T-cell (primary cell): ENCODE measurements at places on chromosomes 1 and 21.

DNA sequence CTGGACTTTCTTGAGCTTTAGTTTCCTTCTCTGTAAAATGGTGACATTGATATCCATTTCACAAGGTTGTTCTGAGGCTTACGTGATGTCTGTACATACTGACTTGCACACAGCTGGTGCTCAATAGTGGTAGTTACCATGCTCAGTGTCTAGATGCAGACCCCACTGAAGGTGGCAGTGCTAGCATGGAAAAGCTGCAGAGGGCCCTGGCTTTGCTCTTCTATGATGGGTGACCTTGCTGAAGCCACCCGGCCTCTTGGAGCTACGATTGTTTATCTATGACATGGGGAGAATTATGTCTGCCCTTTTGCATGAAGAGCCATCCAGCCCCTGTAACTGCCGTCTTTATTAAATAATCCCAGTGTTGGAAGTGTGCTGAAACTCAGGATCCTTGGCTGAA, 131.8 kb downstream of the PLXNA2 start:
- no peaks in the 10 kb centered on the region for H3K4me1 ChIP-seq
- H3K36me3 ChIP-seq = no peaks in the 10 kb centered on the region
- no peak overlapping the region for H3K27ac ChIP-seq
- H3K4me3 ChIP-seq = no peak overlapping the region
- H3K27me3 ChIP-seq = no peaks in the 10 kb centered on the region
- no peak for DNase-seq

DNA sequence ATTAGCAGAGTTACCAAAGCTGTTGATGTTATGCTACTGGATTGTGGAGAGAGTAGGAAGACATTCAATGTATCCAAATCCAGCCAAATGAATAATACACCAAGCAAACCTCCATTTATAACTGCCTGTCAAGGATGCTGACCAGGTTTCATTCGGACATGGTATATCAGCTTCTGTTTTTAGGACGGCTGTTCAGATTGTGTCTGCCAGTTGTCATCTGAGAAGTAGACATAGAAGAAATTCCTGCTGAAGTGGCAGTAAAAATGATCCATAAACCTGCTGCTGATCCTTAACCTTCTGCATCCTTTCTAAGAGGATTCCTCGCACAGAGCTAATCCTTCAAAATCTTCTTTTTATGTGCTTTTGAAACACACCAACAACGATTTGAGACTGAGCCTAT, 663.6 kb upstream of the PLXNA2 start:
- H3K27me3 ChIP-seq = no peaks in the 10 kb centered on the region
- no peak for DNase-seq
- H3K36me3 ChIP-seq = no peaks in the 10 kb centered on the region
- H3K4me1 ChIP-seq = no peaks in the 10 kb centered on the region
- no peak overlapping the region for H3K4me3 ChIP-seq
- H3K27ac ChIP-seq = no peak overlapping the region

DNA sequence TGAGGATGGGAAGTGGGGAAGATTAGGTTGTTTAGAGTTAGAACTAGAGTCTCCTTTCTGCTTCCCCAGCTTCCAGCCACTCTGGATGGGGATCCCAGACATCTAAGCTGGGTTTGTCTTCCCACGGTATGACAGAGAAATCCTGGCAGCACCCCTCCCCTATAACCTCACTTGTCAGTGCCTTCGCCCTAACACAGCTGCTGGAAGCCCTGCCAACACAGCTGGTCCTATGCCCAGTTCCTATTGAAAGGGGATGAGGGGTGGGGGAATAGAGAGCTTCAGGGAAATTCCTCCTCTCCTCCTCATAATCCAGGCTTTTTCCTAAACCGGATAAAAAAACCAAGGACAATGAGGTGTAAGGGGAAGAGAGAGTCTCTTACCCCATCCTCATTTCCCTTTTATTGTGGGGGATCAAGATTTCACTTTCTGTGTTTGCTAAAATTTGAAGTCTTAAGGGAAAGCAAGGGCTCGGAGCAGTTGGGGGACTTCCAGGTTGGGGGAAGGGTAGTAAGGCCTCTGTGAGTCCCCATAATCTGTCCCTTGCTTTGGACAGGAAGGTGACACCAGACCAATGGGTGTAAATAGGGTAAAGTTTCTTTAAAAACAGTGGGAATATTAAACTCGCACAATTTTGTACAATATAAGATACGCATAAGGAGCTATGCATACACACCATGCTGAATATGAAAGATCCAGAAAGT, 590 bp downstream of the TMOD4 start:
- DNase-seq = no peak
- H3K4me3 ChIP-seq = no peak overlapping the region
- H3K4me1 ChIP-seq = no peaks in the 10 kb centered on the region

DNA sequence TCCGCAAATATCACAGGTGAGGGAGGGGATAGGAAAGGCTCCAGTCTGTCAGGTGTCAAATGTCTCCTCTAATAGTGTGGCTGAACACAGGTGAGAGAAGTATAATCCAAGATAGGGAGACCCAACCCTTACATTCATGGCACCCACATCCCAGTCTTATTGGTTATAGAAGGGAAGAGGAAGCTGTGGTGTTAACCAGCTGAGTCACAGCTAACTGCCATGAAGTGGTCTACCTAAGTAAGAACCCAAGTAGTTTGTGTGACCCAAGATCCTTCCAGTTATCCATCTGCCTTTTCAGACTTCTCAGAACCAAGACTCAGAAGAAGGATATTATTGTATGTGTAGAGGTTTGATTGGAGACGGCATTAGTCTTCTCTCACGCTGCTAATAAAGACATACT, 37.1 kb downstream of the DDAH1 start:
- H3K27ac ChIP-seq = no peak overlapping the region
- H3K4me1 ChIP-seq = no peaks in the 10 kb centered on the region
- no peaks in the 10 kb centered on the region for H3K36me3 ChIP-seq
- no peaks in the 10 kb centered on the region for H3K27me3 ChIP-seq
- DNase-seq = no peak

- H3K27me3 ChIP-seq = peaks cover 27% of the 10 kb centered on the region
- H3K4me1 ChIP-seq = peaks cover 72% of the 10 kb centered on the region
- H3K27ac ChIP-seq = peak overlapping the region; percentile 76
- no peak for DNase-seq
Measured at GRCh38 chr1:200869753-200870391, 2.9 kb upstream of the GPR25 start.

DNA sequence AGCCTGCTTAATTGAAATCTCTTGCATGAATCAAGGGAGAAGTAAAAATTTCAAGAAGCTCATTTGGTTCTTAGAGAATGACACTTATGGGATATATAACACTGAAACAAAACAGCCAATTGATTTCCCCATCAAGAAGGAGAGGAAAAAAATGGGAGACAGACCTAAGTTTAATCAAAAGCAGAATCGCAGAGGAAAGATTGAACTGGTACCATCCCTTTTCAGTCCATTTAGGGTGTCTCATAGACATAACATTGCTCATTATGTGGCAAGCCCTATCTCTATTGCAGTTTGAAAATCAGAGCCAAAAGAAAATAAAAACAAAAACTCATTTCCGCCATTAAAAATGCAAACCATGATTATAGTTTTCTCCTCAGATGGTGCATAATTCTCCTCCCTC, 119.6 kb downstream of the AK5 start:
- no peaks in the 10 kb centered on the region for H3K4me1 ChIP-seq
- DNase-seq = no peak
- H3K36me3 ChIP-seq = no peaks in the 10 kb centered on the region
- no peak overlapping the region for H3K4me3 ChIP-seq

DNA sequence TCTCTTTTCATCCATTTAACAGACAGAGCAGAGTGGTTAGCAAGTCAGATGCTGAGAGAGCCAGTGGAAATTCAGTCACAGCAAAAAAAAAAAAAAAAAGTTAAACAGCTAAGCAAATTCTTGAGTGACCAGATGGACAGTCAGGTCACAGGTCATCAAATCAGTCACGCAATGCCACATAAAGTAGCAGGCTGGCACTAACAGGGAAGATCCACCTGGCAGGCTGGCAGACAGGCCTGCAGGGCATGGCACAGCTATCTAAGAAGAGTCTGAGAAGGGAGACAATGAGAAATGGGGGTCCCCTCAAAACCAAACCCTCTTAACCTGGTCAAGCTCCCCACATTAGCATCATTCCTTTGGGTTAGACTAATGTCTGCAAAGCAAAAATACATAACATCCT, 371.9 kb downstream of the TTLL7 start:
- H3K27me3 ChIP-seq = no peaks in the 10 kb centered on the region
- H3K36me3 ChIP-seq = no peaks in the 10 kb centered on the region
- no peak for DNase-seq
- H3K4me3 ChIP-seq = no peak overlapping the region
- no peaks in the 10 kb centered on the region for H3K4me1 ChIP-seq

- H3K27ac ChIP-seq = no peak overlapping the region
- H3K27me3 ChIP-seq = no peaks in the 10 kb centered on the region
- DNase-seq = no peak
- peaks cover 11% of the 10 kb centered on the region for H3K36me3 ChIP-seq
Measured at GRCh38 chr1:163296504-163297263, 25.1 kb upstream of the NUF2 start.

DNA sequence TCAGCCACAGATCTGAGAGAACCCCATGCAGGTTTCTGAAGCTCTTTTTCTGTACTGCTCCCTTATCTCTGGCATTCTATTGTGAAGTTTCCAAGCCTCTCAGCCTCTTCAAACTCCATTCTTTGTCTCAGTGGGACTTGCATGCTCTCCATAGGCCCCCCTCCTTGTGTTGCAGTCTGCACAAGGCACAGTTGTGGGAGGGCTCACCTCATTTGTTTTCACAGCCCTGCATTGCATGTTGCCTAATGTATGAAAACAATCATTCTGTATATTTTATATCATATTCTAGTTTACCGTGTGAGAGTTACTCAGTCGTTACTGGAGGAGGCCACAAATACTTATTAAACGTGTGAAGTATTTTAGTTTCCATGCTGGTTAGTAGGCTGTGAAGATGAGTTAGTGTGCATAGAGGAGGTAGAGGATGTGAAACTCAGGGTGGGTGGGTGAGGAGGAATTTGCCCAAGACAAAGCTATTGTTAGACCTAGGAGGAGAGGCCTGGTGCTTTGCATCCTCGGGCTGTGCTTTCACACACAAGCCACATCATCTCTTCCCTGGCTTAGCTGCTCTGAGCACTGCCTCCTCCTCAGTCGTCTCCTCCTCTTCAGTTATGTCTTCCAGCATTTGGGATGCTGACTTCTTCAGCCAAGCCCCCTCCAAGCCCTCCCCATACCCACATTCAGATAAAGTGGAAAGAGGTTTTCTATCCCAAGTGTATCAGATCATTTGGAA, 7.8 kb upstream of the CHI3L2 start:
- H3K4me1 ChIP-seq = peaks cover 92% of the 10 kb centered on the region
- no peaks in the 10 kb centered on the region for H3K36me3 ChIP-seq
- DNase-seq = peak; percentile 33
- peak overlapping the region; percentile 87 for H3K27ac ChIP-seq

- H3K4me3 ChIP-seq = peak overlapping the region; percentile 54
- H3K4me1 ChIP-seq = no peaks in the 10 kb centered on the region
- H3K27me3 ChIP-seq = no peaks in the 10 kb centered on the region
- H3K36me3 ChIP-seq = no peaks in the 10 kb centered on the region
Measured at GRCh38 chr1:1910033-1910465, 5.0 kb upstream of the CALML6 start.

DNA sequence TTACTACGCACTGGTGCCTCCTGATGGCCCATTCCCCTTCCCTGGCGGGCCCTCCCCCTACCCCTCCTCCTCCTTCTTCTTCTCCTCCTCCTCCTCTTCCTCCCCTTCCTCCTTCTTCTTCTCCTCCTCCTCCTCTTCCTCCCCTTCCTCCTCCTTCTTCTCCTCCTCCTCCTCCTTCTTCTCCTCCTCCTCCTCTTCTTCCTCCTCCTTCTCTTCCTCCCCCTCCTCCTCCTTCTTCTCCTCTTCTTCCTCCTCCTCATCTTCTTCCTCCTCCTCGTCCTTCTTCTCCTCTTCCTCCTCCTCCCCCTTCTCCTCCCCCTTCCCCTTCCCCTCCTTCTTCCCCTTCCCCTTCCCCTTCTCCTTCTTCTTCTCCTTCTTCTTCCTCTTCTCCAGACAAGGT, 64.7 kb upstream of the COG2 start:
- no peaks in the 10 kb centered on the region for H3K36me3 ChIP-seq
- H3K4me1 ChIP-seq = no peaks in the 10 kb centered on the region
- no peak for DNase-seq
- H3K4me3 ChIP-seq = no peak overlapping the region

- DNase-seq = no peak
- H3K4me3 ChIP-seq = no peak overlapping the region
- H3K27ac ChIP-seq = no peak overlapping the region
- H3K36me3 ChIP-seq = peaks cover 2% of the 10 kb centered on the region
Measured at GRCh38 chr1:21157054-21157453, 19.6 kb downstream of the EIF4G3 start.

- no peak overlapping the region for H3K4me3 ChIP-seq
- DNase-seq = no peak
- H3K4me1 ChIP-seq = peaks cover 2% of the 10 kb centered on the region
- H3K36me3 ChIP-seq = peaks cover 3% of the 10 kb centered on the region
Measured at GRCh38 chr21:45135868-45136267, 61.5 kb downstream of the ADARB1 start.

DNA sequence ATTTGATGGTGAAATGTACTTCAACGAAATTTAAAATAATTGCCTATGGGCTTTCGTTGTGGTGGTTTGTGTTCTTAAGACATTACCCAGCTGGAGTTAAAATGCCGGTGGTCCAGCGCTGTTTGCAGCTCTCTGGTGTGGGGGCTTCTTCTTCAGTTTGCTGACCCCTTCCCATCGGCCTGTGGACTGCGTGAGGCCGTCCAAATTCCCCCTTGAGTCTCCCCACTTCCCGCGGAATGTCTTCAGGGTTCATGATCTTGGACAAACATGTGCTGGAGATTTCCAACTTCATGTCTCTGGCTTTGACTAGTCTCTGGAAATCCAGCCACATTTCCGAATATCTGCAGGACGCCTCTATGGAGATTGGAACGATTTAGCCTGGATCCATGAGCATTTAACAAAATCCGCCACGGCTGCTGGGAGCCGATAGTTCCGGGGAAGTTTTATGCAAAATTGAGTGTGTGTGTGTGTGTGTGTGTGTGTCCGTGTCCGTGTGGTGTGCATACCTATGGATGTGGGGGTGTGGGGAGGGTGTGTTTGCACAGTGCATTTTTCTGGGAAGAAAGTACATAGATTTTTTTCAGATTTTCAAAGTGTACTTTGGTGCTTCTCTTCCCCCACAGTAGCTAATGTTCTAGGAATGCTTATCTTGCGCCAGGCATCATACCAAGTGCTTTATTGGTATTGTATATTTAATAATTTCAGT, 117.2 kb downstream of the PCP4 start:
- no peak for DNase-seq
- H3K27ac ChIP-seq = no peak overlapping the region
- H3K4me1 ChIP-seq = no peaks in the 10 kb centered on the region
- H3K4me3 ChIP-seq = no peak overlapping the region
- H3K36me3 ChIP-seq = no peaks in the 10 kb centered on the region

- no peak overlapping the region for H3K27ac ChIP-seq
- no peak overlapping the region for H3K4me3 ChIP-seq
- no peaks in the 10 kb centered on the region for H3K27me3 ChIP-seq
- H3K4me1 ChIP-seq = no peaks in the 10 kb centered on the region
Measured at GRCh38 chr21:43189936-43190335, 21.1 kb downstream of the CRYAA start.

DNA sequence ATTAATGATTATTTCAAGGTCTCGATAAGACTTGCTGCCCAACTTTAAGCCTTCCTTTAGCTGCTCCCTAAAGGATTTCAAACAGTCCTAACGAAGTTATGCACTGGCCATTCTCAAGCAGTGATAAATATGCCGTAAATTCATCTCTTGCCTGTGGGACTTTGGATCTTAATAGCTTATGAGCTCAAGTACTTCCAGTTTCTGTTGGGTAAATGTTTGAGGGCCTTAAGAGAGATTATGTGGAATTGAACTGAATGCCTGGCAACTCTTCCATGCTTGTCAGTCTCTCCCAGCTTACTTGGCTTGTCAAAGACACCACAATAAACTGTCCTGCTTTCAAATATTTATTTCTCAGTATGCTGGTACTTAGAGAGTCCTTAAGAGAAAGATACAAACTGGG, 3.5 kb upstream of the OR10J4 start:
- H3K4me1 ChIP-seq = no peaks in the 10 kb centered on the region
- H3K27ac ChIP-seq = no peak overlapping the region
- no peak for DNase-seq
- H3K36me3 ChIP-seq = no peaks in the 10 kb centered on the region
